ENCODE measurements at places on chromosomes 1 and 21.

- peak; percentile 25 for DNase-seq
These were observed 945 bp downstream of the SRSF4 start for GRCh38 chr1:29180497-29181412.

GRCh38 chr1:110118636-110119396, 6.6 kb downstream of the UBL4B start:
- no peak for DNase-seq

- no peak for DNase-seq
These were observed 23.1 kb upstream of the CLCA4 start for GRCh38 chr1:86523670-86524354.

- DNase-seq: no peak
These were observed 27.9 kb downstream of the ZBED6 start for GRCh38 chr1:203823306-203823705.

DNA sequence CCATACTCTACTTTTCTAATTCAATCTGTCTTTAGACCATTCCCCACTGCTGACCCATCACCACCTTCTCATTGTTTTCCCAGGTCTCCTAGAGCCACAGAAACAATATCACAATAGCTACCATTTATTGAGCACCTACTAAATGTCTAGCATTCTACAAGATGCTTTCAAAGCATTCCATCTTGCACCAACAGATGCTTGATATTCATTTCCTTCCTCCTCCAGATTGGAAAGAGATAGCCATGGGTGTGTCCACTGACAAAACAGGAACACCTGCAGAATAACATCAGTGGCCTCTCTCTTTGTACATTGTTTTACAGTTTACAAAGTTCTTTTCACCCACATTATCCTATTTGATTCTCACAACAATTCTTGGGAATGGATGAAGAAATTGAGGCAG, 2.2 kb downstream of the RAB3B start:
- no peak for DNase-seq

DNA sequence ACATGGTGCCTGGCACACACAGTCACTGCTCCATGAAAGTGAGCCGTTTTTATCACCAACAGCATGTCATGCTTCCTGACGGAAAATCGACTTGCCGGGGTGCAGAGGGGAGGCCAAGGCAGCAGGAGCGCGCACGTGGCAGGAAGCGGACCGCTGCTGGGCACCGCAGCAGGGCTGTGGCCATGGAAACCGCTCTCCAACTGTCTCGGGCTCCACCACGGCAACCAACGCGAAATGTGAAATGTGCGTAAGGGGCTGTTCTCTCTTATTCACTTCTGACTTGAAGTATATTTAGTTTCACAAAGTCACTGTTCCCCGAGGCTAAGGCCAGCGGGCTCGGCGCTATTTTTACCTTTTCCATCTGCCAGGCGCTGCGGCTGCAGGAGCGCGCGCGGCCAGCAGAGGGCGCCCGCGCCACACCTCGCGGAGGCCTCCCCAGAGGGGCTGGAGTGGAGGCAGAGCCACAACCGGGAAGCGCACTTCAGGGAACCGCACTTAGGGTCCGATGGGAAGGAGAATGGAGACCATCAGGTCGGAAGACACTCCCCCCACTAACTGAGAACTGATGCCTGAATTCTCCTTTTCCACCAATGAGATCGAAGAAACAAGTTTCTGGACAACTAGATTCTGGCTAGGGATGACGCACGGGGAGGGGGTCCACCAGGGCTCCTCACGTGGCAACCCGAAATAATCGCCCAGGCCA, 19.7 kb downstream of the RCC2 start:
- peak; percentile 68 for DNase-seq

All from stimulated activated CD4-positive, alpha-beta T cell treated with anti-CD3 and anti-CD28 coated beads, Interleukin-2, amount 100 ng/mL, for 48 hours (primary cell).